D341Med (cell line): ENCODE measurements at places on chromosomes 2 and 18.
A peak's percentile ranks its signal among the peaks of the same experiment; 100 is the strongest.

DNA sequence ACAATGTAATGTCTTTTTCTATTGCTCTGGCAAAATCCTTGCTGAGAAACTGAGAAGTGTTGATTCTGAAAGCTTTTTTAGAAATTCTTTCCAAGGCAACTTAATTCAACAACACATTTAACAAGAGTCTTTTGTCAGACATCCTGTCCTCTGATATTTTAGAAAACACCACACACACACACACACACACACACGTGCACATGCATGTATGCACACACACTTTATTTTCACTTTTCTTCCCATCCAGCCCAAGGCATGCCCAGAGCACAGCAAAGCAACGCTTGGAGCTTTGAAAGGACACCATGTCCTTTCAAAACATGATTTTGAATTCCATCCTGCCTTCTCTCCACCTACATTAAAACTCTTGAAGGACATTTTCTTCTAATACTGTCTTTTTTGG is 116.1 kb downstream of the ATL2 start:
- DNase-seq: no peak

DNA sequence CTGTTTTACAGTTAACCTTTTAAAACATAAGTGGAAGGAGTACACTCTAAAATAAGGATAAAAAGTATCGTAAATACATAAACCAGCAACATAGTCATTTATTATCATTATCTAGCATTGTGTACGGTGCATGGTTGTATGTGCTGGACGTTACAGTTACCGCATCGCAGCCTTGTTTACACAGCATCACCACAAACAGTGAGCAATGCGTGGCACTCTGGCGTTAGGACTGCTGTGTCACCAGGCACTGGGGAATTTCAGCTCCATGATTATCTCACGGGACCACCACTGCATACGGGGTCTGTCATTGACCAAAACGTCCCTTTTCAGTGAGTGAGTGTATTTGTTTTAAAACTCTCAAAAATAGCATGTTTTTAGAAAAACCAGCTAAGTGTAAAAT is 103.0 kb upstream of the SNTG2 start:
- DNase-seq: no peak

DNA sequence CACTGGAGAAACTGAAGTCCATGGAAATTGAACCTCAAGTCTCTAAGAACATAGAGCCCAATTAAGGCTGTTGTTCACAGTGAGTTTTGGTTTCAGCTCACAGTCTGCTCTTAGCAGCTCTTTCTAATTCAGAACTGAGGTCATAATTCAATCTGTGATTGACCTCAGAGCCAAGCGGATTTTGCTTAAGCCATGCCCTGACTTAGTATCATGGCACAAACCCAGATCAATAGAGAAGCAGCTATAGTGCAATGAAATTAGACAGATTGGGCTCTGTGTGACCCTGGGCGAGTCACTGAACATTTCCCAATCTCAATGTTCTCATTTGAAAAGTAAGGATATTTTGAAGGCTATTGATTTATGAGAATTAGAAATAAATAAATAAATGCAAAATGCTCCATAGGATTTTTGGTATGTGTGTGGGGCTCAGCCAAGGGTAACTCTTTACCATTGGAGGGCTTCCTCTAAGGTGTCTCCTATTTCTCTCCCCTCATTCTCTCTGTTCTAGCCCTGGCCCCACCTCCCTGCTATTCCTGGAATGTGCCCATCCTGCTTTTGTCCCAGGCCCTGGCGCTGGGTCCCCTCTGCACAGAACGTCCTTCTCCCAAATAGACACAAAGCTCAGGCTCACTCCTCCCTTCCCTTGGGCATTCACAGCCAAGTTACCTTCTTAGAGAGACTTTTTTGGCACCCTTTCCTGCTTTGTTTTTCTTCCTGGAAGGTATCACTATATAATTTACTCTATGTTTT is 239.6 kb downstream of the LPIN1 start:
- DNase-seq: no peak

GRCh38 chr2:144671695-144672455 is 152.0 kb upstream of the ZEB2 start:
- DNase-seq: no peak

- DNase-seq: peak; percentile 74
Observed at GRCh38 chr2:134718023-134718816, 580 bp downstream of the TMEM163 start.

GRCh38 chr18:39571511-39571910 is 2005.9 kb upstream of the CELF4 start:
- peak; percentile 61 for DNase-seq

DNA sequence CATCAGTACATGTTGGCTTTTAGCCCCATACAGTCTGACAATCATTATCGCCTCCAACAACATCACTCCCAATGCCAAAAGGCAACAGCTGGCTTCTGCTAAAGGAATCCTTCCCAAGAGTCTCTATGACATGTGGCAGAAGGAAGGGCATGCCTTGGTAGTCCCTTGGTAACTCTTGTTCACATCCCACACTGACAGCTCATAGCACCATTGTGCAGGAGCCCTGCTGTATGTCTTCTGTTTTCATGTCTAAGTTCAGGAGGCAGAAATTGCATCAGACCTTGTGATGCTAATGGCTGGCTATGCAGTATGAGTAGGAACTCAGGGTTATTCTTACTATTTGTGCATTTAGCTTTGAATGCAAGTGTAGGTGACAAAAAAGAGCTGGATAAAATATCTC is 392.1 kb downstream of the PTH2R start:
- no peak for DNase-seq

- no peak for DNase-seq
Observed at GRCh38 chr2:215107216-215108056, 31.0 kb downstream of the ABCA12 start.

GRCh38 chr2:208609166-208609804 is 202.7 kb downstream of the PTH2R start:
- no peak for DNase-seq

DNA sequence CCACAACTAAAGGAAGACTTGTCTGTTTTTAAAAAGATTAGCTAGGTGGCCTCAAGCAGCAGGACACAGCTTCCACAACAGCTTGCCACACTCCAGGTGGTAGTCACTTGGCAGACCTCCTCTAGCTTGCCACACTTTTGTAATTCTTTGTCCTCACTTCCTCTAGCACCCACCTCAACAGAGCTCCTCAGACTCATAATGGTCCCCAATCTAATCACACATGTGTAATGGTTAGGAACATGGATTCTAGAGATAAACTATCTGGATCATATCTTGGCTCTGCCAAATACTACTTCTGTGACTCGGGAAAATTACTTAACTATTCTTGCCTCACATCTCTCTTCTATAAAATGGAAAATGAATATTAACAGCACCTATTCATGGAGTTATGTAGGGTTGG is 3.5 kb downstream of the SNRNP200 start:
- DNase-seq: no peak

GRCh38 chr2:67289921-67290371 is 107.2 kb upstream of the ETAA1 start:
- no peak for DNase-seq

- no peak for DNase-seq
Observed at GRCh38 chr18:64474773-64475172, 325.9 kb upstream of the LINC00305 start.

- DNase-seq: no peak
Observed at GRCh38 chr18:53219853-53220252, 879.9 kb downstream of the DCC start.

DNA sequence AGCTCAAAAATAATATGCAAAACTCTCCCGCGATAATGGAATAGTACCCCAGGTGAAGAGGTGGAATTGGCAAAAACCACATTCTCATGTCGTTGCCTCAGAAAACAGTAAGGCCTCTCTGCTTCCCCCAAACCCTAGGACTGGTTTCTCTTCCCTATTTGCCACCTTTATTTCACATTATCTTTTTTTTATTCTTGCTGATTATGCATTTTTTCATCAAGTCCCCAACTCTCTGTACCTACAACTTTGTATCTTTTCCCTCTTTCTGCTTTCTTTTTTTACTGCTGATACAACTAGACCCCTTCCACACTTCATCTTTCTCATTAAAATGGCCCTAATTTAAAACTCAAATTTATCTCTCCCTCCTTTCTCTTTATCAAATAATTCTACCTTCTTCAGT is 1472.2 kb downstream of the SUCLG1 start:
- DNase-seq: no peak

DNA sequence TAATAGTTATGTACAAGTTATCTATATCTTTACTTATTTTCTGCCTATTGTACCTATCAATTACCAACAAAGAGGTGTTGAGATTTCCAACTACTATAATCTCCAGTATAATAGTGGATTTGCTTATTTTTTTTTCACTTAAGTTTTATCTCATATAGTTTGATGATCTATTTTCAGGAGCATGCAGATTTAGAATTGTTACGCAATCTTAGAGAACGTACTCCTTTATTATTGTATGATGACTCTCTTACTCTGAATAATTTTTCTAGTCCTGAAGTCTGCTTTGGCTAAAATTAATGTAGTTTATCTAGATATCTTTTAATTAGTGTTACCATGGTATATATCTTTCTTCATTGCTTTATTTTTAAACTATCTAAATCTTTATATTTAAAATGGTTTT is 205.2 kb downstream of the SCG2 start:
- no peak for DNase-seq

- DNase-seq: peak; percentile 46
Observed at GRCh38 chr2:181632733-181633401, 24.0 kb downstream of the CERKL start.

- no peak for DNase-seq
Observed at GRCh38 chr2:133768658-133769435, 200.6 kb upstream of the NCKAP5 start.

DNA sequence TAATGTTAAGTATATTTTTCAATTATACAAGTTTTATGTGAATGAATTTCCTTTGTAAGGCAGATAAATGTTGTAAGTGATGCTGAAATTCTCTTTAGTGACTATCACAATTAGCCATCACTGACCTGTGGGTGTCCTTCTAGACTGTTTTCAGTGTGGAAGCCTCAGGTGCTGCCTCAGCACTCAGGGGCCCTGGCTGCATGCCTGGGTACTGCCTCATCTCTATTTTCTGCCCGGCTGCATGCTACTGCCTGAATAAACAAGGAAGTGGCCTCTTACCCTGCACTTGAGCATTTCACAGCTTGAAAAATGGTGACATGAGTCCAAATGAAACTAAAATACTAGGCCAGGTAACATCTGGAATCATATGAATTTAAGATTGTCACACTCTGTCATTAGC is 787.6 kb upstream of the SALL3 start:
- no peak for DNase-seq

GRCh38 chr2:100276716-100277115 is 45.6 kb downstream of the LONRF2 start:
- no peak for DNase-seq

- no peak for DNase-seq
Observed at GRCh38 chr2:112087346-112088020, 32.4 kb downstream of the TMEM87B start.

DNA sequence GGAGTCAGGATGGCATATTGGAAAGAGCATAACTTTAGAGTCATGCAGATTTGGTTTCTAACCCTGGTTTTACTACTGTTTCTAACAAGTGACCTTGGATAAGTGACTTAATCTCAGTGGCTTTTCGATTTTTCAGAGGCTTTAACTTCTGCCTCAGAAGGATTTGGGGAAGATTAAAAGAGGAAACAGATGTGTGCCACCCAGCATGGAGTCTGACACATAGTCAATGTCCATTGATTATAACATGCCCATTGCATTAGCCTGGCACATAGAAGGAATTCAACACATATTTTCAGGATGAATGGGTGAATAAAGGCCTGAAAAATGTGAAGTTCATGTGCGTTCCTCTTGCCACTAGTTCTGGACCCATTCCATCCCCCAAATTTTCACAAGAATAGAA is 438.2 kb downstream of the EPHA4 start:
- DNase-seq: no peak

DNA sequence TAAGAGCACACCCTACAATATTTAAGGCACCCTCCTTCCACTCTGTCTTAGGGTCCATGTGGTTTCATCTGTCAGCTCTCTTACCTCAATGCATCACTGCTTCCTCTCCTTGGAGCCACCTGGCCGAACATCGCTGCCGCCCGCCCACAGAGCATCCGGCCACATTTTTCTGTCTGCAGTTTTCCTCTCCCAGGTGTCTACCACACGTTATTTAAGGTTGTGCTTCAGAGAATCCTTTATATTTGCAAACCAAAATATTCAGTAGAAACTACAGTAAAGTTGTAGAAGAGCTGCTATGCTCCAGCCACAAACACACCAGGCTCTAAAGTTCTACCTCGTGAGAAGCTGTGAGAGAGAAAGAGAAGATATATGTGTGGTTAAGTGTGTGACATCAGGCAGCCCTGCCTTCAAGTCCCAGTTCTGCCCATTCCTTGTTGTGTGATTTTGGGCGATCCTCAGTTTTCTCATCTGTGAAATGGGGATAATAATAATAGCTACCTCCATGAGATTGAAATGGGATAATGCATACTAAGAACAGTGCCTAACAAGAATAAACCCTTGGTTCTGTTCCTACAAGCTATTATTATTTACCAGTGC is 4.9 kb upstream of the STK17B start:
- no peak for DNase-seq

GRCh38 chr18:45889419-45890064 is 64.1 kb downstream of the SIGLEC15 start:
- no peak for DNase-seq

DNA sequence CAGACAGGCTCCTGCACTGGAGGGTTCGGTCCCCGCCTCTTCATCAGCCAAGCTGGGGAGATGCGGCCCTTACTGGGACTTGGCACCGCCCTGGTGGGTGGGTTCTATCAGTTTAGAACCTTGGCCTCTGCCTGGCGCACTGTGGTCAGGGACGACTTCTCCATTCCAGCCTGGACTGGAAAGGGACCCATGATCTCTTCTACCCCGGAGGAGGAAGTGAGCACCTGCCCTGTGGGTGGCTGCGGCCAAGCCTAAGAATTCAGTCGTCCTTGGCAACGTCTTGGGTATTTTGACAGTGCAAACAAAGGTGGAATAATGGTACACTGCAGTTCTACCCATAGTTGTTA is 106.9 kb upstream of the CD302 start:
- no peak for DNase-seq

- no peak for DNase-seq
Observed at GRCh38 chr2:170092436-170093060, 85.4 kb upstream of the MYO3B start.

- DNase-seq: no peak
Observed at GRCh38 chr18:33540392-33540791, 37.6 kb upstream of the ASXL3 start.

DNA sequence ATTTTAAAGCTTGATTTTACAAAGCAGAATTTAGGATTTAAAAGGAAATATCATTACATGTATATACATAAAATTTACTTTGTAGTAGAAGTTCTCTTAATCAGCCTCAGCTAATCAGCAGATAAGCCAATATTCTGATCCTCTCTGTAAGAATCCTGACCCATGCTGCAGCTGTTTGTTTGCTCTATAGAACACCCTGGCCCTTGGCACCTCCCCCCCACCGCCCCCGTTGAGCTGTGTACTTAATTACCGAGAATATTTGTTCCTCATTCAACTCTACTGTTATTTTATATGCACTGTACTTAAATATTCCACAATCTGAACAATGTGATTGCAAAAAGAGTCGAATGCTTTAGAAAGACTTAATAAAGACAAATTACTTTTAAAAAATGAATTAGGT is 98.0 kb downstream of the EVA1A start:
- DNase-seq: no peak

GRCh38 chr2:47357483-47357882 is 45.5 kb upstream of the MSH2 start:
- DNase-seq: no peak
